AG08395 (cell line): ENCODE measurements at places on chromosomes 5 and 9.

DNA sequence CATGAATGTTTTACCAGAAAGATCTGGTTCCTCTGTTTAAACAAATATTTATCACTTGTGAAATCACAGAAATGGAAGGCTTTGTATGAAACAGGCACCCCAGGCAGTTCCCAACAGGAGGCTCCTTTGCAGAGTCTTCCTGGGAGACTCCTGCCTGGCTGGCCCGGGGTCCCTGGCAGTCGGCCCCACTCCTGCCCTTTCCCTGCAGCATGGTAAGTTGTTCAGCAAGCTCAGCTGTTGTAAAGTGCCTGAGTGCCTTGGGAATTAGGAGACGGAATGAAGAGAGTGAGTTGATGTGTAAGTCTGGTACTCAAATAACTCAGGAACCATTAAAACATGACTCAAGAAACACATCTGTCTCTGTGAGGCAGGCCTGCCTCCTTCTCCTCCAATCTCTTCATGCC, 17.5 kb upstream of the LHFPL2 start:
- DNase-seq = no peak

GRCh38 chr5:132253008-132253441, 4.5 kb upstream of the PDLIM4 start:
- DNase-seq = no peak

GRCh38 chr5:87110721-87111120, 157.0 kb upstream of the RASA1 start:
- DNase-seq = no peak

GRCh38 chr5:171330021-171330420, 21.0 kb downstream of the TLX3 start:
- DNase-seq = no peak

DNA sequence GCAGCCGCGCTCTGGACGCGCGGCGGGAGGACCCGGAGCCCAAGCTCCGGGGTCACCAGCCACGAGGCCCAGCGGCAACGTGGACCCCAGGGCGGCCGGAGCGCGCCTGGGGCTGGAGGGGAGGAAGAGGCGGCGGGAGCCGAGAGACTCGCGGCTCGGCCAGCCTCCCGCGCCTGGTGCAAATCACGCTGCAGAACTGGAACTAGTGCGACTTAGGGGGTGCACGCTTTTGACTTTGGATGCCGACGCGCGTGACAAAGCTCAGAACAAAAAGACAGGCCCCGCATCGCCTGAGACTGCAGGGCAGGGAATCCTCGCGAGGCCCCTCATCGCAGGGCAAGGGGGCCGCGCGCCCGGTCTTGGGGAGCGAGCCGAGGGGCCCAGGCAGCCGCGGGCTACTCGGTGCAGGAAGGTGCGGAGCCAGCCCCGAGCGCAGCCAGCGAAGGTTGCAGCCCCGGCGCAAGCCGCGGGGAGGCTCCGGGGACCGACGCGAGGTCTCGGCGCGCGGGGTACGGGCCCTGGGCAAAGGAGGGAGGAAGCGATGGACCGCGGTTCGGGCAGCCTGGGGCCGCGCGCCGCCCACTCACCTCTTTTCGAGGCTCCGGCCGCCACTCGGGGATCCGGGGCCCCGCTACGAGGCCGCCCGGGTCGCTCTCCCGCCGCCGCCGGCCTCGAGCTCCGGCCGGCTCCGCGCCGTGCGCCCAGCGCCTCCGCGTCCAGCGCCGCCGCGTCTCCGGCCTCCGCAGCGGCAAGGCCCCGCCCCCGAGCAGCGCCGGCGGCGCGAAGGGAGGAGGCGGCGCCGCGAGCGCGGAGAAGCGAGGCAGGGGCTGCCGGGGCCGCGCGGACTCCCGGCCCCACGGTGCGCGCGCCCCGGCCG, at the start of gene GOLM1:
GOLM1 (minus strand) TSS at position 735 of the 877 bp plus-strand sequence. CDS start 20,238 bp downstream, outside the sequence.
- DNase-seq = peak; percentile 81

DNA sequence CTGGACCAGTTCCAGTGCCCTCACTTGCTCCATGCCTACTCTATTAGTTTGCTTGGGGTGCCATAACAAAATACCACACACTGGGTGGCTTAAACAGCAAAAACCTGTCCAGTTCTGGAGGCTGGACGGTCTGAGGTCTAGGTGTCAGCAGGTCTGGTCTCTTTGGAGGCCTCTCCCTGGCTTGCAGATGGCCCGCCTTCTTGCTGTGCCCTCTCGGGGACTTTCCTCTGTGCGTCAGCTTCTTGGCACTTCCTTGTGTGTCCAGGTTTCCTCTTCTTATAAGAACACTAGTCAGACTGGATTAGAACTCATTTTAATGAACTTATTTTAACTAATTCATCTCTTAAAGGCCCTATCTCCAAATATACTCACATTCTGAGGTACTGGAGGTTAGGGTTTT, 97.2 kb downstream of the CARTPT start:
- DNase-seq = no peak

DNA sequence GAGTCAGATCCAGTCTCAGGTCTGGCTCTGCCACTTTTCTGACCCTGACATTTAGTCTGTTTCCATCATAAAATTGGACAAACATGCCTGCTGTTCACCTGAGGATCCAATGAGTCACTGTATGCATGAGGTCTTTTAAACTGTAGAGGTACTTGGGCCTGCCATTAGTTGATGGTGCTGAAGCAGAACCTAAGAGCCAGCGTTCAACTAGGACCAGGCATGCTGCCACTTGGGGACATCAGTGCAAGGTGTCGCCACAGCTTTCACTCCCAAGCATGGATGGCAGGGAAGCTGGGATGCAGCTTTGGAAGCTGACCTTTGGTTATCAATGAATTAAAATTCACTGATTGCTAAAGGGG, 37.1 kb downstream of the NEUROG1 start:
- DNase-seq = no peak

DNA sequence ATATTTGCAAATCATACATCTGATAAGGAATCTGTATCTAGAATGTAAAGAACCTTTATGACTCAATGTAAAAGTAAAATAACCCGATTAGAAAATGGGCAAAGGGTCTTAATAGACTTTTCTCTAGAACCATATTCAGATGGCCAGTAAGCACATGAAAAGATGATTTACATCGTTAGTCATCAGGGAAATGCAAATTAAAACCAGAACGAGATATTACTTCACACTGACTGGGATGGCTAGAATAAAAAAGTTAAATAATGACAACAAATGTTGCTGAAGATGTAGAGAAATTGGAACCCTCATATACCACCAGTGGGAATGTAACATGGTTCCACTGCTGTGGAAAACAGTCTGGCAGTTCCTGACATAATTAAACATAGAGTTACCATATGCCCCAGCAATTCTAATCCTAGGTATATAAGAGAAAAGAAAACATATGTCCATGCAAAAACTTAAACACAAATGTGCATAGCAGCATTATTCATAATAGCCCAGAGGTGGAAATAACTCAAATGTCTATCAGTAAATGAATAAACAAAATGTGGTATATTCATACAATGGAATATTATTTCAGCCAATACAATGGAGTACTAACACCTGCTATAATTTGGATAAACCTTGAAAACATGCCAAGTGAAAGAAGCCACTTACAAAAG, 100.4 kb upstream of the MAMDC2 start:
- DNase-seq = no peak

DNA sequence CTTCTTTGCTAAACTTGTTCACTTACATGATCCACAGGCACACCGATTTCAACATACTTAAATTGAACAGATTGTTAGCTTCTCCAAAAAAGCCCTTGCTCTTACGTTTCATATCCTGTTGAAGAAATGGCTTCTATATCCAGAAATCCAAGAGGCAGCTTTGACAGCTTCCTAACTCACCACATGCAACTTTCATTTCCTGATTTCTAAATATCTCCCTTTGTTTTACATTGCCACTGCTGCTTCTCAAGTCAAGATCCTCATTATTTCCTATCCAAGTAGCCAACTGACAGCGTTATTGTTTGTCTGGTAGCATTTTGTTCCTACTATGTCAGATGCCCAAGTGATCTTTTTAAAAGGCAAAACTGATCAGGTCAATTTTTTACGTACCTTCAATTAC, 913.2 kb upstream of the TYRP1 start:
- no peak for DNase-seq

DNA sequence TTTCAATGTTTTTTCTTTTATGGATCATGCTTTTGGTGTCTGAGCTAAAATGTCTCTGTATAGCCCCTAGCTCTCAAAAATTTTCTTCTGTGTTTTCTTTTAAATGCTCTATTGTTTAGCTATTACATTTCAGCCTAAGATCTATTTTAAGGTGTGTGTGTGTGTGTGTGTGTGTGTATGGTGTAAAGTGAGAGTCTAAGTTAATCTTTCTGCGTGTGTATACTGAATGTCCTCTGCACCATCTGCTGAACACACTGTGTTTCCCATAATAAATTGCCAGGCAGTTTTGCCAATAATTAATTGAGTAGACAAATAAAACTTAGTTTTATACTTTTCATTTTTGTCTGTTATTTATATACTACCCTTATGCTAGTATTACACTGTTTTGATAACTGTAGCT, 2096.3 kb upstream of the C9orf72 start:
- DNase-seq = no peak

GRCh38 chr9:127644146-127644827, 32.2 kb downstream of the STXBP1 start:
- no peak for DNase-seq

DNA sequence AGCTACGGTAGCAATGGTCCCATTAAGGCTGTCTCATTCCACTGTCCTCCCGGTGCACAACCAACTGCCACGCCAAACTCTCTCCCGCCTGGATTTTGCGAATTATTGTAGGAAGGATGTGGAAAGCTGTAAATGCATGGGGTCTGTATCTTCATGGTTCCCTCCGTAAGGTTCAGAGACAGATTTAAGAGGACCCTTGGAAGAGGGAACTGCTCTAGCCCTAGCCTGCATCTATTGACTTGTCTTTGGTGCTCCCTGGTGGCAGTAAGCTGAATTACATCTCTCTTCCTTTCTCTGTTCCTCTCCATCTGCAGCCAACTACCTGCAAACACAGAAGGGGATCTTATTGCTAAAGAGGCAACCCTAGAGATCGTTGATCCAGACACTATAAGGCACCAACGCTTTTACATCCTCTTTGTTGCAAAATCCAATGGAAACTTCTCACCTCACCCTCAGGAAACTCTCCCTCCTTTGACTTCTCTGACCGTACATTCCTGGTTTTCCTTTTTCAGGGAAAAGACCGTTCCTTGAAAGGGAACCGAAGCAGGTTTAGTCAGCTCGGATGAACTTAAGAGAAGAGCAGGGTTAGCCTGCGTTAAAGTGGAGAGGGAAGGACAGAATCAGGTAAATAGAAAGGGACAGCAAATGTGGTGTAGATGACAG, 11.9 kb downstream of the CAPSL start:
- DNase-seq = peak; percentile 65

- no peak for DNase-seq
Measured at GRCh38 chr9:133701981-133702797, 36.0 kb downstream of the SARDH start.

- peak; percentile 21 for DNase-seq
Measured at GRCh38 chr5:1110307-1111240, 1.3 kb downstream of the SLC12A7 start.

DNA sequence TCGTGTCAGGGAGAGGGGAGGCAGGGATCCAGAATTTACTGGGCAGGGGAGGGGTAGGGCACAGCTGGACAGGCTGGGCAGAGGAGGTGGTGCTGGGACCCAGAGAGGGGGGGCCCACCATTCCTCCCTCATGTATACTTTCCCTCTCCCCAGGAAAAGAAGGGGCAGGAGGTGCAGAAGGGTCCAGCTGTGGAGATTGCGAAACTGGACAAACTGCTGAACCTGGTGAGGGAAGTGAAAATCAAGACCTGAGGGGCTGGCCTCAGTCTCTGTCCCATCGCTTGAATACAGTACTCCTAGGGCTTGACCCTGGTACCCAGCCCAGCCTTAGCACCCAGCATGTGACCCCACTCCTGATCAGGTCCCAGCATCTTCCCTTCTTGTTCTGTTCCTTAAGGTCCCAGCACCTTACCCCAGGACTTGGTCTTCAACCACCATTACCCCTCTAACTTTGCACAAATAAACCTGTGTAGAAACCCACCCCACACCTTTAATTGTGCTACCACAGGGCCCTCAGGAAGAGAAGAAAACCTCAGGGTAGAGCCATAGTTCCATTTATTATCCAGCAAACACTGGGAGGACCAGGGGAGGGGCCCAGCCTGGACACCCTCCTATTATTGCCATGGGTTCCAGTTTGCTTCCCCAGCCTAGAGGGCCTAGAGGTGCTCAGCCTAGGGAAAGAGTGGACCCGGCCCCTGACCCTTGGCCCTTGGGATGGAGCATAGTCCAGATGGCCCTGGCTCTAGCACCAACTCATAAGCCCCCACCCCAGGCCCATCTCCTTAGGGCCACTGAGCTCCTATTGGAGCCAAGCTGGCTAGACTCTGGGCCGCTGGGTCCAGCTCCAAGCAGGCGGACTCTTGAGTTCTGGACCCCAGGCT, 2.0 kb downstream of the ENHO start:
- DNase-seq = no peak

DNA sequence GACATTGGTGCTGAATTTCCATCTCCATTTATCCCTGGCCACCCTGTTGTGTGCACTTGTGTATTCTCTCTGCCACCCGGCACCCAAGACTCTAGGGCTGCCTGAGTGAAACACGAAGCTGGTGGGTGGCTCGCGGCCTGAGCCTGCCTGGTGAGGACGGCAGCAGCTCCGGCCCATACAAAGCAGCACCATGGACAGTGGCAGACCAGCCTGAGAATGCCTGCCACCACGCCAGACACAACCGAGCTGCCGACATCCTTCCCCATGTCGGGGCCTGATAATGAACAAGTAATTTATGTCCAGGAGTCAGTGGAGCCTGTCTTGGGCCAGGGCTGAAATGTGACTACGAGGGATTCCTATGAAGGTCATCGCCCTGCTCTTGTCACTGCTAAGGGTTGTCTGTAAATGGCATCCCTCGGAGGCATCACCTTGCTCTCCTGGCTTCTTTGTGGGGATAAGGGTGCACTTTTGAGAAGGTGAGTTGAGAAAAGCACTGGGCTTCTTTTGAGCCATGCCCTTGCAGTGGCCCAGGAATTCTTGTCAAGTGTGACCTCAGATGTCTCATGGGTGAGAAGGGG, 175.7 kb downstream of the MELK start:
- peak; percentile 72 for DNase-seq

DNA sequence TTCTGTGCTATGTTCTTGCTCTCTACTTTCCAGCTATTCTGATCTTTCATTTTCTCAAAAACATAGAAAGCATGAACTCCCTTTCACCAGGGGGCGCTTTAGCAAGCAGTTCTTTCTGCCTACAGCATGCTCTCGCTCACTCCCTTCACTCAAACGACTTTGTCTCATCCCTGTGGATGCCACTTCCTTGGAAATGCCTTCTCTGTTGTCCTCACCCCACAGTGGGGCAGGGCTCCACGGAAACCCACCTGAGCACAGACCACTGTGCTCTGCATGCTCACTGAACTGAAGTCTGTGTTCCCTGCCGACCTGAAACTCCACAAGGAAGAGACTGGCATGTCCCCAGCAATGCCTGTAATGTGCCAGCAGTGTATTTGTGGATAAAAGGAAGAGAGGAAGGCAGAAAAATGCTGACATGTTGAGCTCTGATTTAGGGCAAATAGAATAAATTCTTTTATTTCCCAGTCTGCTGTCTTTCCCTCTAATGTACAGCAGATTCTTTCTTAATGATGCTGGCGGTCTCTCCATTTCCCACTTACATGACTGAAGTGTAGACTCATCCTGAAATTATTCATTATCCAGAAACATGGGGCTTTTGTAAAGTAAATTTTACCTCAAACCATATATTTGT, 4.9 kb upstream of the ROR2 start:
- peak; percentile 73 for DNase-seq

- DNase-seq = peak; percentile 26
Measured at GRCh38 chr9:13213337-13213736, 66.2 kb downstream of the MPDZ start.
